ENCODE measurements at places on chromosomes 16 and 17.

DNA sequence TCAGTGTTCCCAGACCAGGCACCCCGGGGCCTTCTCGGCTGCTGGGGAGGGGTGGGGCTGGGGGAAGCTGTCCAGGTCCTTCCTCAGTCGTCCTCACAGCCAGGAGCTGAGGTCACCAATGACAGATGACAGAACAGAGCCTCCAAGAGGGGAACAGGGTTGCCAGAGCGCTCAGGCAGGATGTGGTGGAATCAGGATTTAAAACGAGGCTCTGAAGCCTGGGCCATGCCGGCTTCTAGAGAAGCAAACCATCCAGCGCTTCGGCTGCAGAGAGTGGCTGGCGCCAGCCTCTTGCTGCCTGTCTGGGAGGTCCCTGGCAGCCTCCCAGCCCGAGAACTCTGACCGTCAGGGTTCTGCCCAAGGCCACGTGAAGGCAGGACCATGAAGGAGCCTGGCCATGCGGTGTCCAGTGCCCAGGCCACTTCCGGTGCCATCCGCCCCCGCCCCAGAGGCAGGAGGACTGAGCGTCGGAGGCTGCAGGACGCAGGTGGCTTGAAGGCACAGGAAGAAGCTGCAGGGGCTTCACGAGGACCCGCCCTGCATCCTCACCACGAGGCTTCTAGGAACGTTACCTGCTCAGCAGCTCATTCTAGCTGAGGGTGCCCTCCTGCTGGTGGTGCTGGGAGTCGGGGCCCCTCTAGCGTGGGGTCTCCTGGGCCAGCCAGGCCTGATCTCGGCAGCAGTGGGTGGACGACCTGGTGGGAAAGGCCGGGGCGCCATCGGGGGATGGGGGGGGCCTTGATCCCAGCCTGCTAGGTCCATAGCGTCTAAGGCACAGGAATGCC lies 78.5 kb downstream of the KLHDC4 start:
- DNase-seq = no peak

DNA sequence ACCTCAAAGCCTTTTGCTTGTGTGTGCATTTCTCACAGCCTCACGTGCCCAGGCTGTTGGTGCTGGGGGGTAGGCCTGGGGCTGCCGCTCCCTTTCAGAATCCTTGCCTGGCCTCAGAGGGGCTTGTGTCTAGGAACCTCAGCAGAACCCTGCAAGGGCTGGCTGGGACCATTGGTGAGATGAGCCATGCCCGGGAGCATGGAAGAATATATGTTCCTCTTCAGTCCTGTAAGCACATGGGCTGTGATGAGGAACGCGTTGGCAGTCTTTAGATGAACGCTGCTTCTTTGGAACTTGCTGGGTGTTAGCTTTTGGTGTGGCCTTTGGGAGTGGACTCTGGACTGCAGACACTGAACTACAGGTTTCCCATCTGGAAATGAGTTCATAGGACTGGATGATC lies 32.0 kb upstream of the SLC5A10 start:
- no peak for DNase-seq

DNA sequence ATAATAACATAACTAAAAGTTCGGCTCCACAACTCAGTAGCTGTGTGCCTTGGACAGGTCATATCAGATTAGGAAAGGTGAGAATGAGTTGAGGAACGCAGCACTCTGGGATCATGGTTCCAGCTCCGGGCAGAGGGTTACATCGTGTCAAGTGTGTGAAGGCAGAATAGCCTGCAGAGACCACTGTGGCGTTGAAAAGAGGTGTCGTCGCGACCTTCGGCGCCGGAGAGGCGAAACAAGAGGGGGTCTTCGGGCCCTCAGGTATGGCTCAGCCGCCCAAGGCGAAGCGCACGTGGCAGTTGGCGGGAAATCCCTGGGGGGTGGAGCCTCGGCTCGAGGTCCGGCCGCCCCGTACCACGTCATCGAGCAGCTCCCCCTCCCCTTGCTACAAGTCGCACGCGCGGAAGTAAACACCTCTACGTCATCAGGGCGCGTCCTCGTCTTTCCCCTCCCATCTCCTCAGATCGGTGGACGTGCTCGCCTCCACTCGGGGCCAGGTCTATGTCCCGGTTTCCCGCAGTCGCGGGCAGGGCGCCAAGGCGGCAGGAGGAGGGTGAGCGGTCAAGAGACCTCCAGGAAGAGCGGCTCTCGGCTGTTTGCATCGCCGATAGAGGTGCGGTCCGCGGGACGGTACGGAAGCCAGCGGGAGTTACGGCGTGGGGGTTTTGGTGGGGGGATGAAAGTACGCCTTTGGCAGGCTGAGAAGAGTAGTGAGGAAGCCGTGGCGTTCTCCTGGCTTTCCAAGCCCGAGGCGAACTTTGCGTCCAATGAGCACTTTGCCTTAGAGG lies at the start of gene DHX40:
Gene DHX40, plus strand, starts transcription at position 440 of the 788 bp plus-strand sequence. Its CDS starts 62 bp downstream, at position 502.
- peak; percentile 96 for DNase-seq

DNA sequence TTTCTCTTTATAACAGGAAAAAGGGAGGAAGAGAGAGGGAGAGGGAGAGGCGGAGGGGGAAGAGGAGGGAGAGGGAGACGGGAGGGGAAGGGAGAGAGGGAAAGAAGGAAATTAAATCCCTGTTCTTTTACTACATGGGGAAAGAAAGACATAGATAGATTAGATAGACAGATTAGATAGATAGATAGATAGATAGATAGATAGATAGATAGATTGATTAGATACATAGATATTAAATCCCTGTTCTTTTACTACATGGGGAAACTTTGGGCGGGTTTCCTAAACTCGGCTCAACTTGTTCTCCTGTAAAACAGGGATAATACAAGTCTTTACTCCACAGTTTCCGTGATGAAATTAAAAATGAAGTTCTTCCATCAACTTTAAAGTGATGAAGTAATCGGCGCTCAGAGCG lies 661 bp downstream of the RFWD3 start:
- DNase-seq = no peak

DNA sequence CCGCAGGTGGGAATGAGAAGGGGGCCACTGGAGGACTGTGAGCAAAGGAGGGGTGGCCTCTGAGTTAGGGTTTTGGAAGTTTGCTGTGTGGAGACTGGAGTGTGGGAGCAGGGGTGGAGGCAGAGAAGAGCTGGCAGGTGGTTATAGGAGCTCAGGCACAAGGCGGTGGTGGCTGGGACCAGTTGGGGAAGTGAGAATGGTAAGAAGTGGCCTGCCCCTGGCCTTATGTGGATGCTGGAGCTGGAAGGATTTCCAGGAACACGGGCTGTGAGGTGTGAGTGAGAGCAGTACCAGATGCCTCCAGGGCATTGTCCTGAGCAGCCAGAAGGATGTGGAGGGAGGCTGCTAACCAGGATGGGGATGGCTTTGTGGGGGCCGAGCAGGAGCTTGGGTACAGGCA lies 277.2 kb downstream of the SNX29 start:
- no peak for DNase-seq

- DNase-seq = no peak
These were observed 36.8 kb downstream of the WDR45B start for GRCh38 chr17:82611140-82612058.

DNA sequence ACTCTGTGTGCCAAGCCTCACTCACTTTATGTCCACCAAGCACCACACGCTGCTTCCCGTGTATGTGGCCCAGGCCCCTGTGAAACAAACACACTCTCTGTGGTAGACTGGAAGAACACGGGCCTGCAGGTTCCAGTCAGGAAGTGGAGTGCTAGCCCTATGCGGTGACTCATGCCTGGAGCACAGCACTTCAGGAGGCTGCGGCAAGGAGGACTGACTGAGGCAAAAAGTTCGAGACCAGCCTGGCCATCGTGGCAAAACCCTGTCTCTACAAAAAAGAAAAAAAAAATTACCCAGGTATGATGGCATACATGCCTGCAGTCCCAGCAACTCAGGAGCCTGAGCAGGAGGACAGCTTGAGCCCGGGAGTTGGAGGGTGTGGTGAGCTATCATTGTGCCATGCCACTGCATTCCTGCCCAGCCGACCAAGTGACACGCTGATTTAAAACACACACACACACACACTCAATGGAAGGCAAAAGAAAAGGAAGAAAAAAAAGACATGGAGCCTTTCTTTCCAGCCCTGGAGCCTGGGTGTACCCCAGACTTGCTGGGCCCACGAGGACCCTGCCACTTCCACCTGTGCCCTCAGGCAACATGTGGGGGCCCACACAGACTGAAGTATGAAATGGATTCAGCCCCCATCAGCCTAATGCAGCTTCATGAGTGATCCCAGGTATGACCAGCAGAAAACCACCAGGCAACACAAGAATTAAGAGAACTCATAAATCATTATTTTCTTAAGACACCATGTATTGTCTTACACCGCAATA lies 126.6 kb downstream of the ANKRD11 start:
- DNase-seq = no peak

- no peak for DNase-seq
These were observed 46.6 kb downstream of the JPH3 start for GRCh38 chr16:87648698-87649487.

- no peak for DNase-seq
These were observed 28.0 kb downstream of the OR1D5 start for GRCh38 chr17:3035256-3035967.

- no peak for DNase-seq
These were observed 7.6 kb downstream of the ALKBH5 start for GRCh38 chr17:18191236-18191667.

DNA sequence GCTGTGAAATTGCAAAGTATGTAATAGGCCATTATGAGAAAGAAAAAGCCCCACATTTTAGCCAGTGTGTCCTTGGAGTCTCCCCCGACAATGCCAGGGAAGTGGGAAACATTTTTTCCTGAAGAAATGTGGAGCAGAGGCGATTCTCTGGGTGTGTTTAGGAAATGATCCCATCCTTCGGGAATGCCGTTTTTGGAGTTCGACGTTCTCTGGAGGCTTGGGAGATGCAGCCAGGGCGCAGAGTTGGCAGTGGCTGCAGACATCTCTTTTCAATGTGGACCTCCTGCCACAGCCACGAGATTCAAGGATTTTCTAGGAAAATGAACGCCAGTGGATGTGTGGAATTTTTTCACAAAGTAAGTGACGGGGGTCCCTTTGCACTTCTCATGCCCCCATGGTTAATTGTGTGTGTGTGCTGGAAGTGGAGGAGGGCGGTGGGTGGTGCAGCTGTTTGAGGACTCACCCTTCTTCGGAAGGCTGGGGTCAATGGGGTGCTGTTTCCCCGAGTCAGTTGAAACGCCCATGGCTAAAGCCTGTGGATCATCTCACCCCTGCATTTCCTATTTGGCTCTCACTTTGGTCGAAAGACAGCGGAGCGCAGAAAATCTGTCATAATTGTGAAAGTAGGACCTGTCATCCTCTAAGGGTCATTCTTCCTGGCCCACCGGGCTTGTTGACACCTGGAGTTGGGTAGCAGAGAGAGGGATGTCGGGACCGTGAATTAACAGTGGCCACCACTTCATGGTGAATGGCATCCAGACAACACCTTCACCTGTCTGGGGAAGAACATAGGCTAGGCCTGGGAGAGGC lies 73.2 kb downstream of the CMIP start:
- DNase-seq = peak; percentile 60

DNA sequence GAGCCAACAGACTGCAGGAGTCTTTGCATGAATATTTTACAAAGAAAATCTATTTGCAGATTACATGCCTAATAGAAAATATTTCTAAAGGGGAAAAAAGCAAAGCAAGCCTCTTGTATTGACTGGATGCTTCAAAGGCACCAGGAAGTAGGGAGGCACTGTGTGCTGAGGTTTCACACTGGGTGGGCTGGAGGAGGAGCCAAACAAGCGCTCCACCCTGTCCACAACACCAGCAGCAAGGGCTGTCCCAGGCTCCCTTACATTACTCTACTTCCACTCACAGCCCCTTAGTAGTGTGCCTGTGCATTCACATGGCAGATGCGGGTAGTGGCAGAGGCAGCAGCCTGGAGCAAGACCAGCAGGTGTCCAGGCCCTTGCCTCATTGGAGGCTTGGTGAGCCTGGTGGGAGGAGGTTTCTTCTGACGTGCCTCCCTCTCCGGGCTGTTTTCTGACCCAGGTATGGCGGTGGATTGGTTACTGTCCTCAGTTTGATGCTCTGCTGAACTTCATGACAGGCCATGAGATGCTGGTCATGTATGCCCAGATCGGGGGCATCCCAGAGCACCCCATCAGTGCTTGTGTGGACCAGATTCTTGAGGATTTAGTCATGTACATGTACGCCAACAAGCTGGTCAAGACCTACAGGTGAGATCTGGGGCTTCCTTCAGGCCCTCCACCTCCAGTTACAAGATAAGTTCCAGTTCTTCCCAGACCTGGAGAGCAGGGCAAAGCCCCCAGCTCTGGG lies 7.0 kb upstream of the CCNF start:
- DNase-seq = no peak

- DNase-seq = no peak
These were observed 269.0 kb downstream of the ABCC12 start for GRCh38 chr16:47886631-47887415.

DNA sequence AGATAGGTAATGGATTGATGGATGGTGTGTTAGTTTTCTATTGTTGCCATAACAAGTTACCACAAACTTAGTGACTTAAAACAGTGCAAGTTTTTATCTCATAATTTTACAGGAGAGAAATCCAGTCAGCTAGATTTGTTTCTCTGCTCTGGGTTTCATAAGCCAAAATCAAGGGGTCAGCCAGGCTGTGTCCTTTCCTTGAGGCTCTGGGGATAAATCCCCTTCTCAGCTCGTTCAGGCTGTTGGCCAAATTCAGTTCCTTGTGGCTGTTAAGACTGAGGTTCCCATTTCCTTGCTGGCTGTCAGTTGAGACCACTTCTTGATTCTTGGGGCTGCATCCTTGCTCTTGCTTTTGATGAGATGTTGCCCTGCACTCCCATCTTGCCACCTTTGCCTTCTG lies 204.9 kb upstream of the CDH13 start:
- no peak for DNase-seq

DNA sequence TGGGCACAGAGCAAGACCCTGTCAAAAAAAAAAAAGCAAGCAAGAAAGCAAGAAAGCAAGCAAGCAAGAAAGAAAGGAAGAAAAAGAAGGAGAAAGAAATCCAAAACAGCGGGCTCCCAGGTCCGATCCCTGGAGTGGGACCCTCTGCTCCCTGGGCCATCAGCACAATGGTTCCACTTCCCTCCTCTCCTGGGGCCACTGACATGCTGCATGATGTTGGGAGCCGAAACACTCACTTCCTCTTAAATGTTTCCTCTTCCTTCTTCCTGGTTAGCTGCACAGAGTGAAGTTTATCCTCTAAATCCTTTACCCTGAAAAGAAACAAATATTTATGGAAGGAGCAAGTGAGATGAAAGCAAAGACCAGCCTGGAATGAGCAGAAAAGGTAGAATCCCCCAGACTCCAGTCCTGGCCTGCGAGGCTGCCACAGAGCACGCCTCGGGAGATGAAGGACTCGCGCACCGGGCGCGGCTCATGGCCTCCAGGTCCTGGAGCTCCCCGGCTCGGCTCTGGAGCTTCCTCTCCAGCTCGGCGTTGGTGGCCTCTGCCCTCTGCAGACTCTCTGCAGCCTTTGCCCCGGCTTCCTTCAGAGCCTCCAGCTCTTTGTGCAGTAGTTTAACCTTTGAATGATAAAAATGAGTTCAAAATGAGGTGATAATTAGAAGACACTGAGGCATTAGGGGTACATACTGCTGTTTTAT lies 19.0 kb downstream of the CCDC57 start:
- no peak for DNase-seq
